ENCODE measurements at places on chromosomes 7 and 10.

DNA sequence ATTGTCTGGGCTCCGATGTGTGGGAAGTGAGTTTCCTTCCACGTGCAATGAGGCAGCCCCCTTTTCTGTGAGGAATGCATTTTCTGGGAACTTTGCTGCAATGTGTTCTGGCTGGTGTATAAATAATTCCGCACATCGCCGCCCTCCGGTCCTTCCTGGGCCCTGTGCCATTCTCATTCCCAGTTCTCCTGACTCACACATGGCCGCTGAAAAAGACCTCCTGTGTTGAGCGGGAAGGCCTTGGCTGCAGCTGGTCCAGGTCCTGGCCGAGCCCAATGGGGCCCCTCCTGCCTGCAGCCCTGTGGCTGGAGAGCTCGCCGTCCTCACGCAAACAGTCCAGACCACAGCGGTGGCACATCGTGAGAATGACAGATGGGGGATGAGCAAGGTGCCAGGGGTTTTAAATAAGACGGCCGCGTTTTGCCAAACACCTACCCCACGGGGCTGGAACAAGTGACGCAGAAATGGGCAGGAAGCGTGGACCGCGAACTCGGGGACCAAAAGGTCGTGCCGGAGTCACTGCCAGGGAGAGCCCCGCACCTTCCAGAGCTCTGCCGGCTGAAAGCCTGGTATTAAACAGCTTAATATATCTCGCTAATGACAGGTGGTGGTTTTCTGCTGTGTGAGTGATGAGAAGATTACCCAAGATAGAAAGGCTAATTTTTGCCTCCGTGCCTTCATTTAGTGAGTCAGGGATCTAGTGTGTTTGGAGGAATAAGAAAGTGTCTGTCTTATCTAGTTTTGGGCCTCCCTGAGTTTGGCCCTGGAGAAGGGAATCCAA, 37.0 kb downstream of the FAM20C start:
- no peak for DNase-seq

DNA sequence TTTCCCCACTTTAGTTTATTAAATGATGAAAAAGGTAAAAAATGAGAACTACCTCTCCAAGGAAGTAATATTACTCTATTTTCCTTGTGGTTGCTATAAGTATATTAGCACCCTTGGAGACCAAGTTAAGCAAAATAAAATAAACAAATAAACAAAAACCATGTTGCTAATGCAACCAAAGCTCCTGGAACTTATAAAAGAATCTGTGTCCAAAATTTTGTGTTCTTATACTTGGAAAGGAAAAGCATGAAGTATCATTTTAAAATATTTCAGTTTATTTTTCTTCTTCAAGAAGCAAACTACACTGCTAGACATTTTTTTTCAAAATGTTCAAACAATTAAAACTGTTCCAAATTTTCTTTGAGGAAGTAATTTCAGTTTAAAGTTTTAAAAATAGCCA, 441.9 kb upstream of the LRRTM3 start:
- no peak for DNase-seq

DNA sequence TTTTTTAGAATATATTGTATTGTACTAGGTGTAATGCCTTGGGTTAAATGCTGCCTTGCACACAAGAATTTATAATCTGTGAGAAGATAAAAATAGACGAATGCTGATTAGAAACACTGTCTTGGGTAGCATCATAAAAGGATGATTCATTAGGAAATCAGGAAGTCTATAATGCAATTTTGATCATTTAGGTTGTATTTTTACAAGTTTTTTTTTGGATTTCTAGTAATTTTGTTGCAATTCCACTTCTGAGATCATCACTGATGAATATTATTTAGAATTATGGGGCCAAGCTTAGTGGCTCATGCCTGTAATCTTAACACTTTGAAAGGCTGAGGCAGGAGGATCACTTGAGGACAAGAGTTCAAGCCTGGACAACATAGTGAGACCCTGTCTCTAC, 29.6 kb downstream of the WBP1L start:
- DNase-seq: no peak

DNA sequence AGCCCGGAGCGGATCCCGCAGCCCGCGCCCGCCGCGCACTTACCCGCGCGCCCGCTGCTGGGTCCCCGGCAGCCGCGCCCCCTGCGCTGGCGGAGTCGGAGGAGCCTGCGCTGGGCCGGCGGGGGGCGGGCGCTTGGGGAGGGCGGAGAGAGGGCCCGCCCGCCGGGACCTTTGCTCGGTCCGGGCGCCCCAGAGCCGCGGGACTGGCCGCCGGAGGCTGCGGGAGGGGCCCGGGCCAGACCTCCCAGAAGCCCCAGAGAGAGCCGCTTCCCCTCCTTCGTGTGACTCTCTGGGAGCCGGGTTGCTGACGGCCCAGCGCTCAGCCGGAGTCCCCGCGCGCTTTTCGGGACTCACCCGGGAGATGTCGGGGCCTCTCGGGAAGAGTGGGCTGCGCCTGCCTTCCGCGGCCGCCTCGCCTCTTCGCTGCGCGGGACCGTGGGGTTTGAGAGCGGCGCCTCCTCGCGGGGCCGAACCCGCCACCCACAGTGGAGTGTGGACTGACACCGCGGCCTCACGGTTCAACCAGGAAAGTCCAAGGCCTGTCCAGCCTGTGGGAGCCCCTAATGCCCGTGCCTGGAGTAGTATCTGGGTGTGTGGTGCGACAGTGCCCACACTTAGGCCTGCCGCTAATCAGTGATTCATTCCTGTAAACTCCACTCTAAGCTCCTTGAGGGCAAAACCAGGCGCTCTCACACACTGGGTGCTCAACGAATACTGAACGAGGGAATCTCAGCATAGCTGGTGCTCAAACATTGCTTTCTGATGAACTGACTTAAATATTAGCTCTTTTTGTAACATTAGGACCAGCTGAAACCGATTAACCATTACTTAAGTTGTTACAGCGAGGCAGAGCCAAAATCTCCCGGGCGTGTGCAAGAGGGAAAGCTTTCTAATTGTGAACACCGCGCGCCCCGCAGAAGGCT, at the start of gene GSDME:
GSDME (minus strand) TSS at position 112 of the 923 bp plus-strand sequence. CDS start 7,690 bp downstream, outside the sequence.
- no peak for DNase-seq

DNA sequence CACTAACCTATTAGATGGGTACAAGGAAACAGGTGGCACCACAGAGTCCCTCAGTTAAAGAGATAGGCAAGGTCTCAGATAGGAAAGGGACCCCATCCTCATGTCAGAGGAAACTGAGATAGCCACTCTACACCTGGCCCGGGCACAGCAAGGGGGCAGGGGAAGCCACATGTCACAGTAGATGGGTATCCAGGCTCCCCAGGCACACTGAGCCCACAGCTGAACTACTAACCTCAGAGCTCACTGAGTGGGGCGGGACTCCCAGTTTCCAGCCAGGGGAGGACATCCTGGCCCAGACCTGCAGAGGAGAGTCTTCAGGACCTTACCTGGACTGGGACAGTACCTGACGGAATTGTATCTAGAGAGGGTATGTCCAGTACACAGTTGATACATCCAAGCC, 3.7 kb upstream of the CDHR1 start:
- DNase-seq: no peak

DNA sequence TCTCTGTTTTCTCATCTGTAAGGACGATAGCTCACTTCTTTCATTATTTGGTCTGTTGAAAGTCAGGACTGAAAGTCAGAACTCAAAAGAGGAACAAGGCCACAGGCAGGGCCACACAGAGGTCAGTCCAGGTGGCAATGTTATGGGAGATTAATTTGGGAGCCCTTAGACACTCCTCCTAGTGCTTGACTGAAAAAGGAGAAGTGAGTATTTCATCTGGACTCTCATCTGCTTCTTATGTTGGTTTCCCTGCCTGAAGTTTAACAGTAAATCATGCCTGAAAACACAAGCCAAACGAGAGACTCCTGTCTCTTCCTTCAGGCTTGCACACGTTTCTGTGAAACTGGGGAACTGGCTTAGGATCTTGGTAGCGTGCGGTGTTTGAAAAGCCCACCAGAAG, 248.5 kb downstream of the BUB3 start:
- no peak for DNase-seq

DNA sequence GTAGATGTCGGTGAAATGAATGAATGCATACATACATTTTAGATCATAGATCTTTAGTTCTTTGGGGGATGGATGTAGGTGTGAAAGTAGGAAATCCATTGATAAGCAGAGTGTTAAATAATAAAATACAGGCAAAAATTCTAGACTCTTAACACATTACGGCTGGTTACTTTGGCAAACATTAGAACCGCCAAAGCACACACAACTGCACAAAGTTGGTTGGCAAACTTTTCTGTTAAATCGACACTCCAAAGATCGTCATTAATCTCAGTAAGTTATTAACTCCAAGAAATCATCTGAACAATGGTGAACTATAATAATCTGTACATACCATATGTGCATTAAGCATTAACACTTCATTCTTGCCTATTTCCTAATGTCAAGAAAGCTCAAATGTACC, 231.2 kb downstream of the PLXNA4 start:
- DNase-seq: no peak

DNA sequence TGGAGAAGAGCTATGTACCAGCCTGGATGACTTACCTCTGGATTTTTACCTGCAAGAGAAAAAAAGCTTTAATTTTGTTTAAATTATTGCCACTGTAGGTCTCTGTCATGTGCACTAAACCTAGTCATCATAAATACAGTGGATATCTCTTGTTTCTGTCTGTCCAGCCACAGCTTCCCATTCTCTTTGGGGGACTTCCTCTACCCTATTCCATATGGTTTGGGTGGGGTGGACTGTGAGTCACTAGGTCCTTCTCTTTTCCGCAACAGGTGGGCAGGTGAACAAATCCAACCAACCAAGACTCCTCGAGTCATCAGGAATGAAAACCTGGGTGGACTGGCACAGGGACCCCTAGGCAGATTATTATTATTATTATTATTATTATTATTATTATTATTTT, 87.3 kb upstream of the CYTH3 start:
- no peak for DNase-seq

DNA sequence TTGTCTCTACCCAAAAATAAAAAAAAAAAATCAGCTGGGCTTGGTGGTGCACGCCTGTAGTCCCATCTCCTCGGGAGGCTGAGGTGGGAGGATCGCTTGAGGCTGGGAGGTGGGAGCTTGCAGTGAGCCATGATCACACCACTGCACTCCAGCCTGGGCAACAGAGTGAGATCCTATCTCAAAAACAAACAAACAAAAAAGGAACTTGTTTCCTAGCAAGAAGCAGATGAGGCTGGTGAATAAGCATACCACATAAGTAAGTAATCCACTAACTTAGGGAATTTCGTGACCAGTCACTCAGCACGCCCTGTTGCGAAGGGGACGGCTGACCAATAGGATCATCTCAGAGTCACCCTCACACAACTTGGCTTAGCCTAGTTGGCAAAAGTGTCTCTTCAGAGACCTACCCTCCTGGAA, 64.6 kb downstream of the CUX1 start:
- DNase-seq: no peak

DNA sequence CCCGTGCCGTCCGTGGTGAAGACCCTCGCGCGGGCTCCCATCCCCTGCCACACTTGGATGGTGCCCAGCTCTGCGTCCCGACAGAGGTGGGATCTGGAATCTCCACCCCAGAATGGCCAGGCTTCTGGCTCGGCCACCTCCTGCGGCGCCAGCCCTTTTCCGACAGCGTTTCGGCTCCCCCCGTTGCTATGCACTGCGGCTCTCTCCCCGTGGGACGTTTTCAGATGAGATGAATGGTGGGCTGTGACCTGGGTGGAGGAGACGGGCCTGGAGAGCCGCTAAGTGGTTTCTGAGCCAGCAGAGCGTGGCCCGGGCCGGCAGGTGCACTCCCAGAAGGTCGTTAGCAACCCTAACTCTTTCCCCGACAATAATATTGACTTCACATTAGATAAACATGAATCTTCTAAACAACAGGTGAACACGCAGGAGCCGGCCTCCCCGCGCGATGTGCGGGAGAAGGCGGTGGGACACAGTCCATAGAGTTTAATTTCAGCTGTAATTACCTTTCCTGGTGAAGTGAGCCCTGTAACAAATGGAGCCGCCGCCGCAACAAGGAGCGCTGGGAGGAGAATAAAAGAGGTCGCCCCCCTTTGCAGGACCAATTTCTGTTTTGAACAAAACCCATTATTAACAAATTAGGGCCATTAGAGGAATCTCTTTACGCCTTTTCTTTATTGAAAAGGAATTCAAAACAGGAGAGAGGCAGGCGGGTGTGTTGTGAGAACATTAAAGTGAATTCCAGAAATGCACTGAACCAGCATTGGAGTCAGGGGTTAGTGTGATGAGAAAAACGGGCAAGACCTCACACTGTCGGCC, 294.3 kb upstream of the PFKP start:
- DNase-seq: no peak

GRCh38 chr7:116339564-116339963, 129.2 kb downstream of the TES start:
- DNase-seq: no peak

- DNase-seq: no peak
Measured at GRCh38 chr7:84970670-84971069, 216.2 kb downstream of the SEMA3D start.

DNA sequence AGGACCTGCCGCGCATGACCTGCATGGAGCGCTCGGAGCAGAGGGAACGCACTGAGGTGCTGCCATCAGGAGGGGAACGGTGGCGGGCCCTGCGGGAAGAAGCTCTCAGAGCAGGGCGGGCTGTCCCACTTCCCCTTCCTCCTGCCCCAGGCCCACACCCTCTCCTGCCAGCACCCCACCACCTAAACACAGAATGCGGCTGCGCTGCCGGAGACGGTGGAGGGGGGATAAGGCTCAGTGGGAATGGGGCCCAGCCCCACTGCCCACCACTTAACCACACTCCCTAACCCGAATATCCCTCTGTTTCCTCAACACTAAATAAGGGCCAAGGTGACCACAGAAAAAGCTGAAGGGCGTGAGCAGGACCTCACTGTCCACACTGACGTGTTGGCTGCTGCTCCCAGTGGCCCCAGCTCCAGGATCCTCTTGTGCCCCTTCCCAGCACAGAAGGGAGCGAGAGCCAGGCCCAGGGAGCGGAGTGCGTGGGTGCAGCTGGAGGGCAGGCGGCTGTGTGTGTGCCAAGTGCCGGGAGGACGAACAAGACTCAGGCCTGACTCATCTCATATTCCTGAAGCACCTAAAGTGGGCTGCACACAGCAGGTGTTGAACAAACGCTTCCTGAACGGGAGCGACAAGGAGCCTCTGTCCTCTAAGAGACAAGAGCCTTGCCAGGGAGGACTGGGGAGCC, 116.8 kb downstream of the MAD1L1 start:
- DNase-seq: no peak

GRCh38 chr10:97494151-97494550, 4.1 kb downstream of the MMS19 start:
- DNase-seq: no peak

GRCh38 chr10:21724687-21725367, 190.8 kb downstream of the MLLT10 start:
- peak; percentile 94 for DNase-seq

DNA sequence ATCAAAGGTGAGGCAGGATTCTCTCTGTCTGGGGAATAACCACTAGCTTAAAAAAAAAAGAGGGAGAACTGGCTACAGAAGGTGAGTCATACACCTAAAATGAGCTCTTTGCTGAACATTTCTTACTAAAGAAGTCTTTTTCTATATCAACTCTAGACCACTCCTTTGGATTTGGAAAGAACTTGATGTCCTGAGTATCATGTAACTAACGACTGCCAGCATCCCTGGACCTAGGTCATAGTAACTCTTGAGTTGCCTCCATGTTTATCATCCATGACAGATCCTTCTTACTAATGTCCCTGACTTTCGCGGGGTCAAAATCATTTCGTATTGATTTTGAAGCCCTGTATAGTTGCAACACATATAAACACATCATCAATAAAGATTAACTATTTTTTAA, 89.1 kb downstream of the CNOT4 start:
- DNase-seq: no peak

- DNase-seq: no peak
Measured at GRCh38 chr10:129331839-129332220, 135.2 kb upstream of the MGMT start.

GRCh38 chr7:50068850-50069551, 24.0 kb downstream of the ZPBP start:
- no peak for DNase-seq
